ENCODE measurements at places on chromosomes 6 and 20.

DNA sequence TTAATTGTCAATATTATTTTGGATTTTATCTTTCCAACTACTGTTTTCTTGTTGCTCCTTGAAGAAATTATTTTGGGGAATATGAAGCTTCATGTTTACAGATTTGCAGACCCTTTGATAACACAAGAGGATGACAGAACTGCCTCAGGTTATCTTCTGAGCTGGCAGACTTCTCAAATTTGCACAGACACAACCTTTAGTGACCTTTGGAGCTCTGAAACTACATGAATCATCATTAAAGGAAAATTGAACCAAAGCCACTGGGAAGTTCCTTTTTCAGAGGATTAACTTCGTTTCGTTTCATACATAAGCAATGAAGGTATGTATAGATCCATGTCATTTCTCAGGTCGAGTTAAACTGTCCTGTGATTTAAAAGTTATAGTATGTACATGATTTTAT is 85.9 kb downstream of the FBXO5 start:
- DNase-seq: no peak

DNA sequence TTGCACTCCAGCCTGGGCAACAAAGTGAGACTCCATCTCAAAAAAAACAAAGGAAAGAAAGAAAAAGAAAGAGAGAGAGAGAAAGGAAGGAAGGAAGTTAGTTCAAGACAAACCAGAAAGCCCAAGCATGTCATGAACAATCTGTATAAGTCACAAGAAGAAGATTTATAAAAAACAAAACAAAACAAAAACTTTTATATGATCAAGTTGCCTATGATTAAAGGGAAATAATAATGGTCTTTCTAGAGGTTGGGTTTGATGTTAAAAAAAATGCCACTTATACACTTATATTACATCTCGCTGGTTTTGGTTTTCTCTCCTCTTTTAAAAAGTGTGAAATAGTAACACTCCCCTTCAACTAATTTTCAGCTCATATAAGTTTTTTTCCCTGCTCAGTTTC is 146.2 kb upstream of the CARMIL1 start:
- no peak for DNase-seq

- peak; percentile 33 for DNase-seq
Measured at GRCh38 chr6:112016320-112016719, 37.6 kb upstream of the CCN6 start.

- DNase-seq: no peak
Measured at GRCh38 chr6:159008656-159009288, 8.8 kb upstream of the RSPH3 start.

GRCh38 chr20:48784273-48784641 is 43.5 kb downstream of the PREX1 start:
- DNase-seq: no peak

DNA sequence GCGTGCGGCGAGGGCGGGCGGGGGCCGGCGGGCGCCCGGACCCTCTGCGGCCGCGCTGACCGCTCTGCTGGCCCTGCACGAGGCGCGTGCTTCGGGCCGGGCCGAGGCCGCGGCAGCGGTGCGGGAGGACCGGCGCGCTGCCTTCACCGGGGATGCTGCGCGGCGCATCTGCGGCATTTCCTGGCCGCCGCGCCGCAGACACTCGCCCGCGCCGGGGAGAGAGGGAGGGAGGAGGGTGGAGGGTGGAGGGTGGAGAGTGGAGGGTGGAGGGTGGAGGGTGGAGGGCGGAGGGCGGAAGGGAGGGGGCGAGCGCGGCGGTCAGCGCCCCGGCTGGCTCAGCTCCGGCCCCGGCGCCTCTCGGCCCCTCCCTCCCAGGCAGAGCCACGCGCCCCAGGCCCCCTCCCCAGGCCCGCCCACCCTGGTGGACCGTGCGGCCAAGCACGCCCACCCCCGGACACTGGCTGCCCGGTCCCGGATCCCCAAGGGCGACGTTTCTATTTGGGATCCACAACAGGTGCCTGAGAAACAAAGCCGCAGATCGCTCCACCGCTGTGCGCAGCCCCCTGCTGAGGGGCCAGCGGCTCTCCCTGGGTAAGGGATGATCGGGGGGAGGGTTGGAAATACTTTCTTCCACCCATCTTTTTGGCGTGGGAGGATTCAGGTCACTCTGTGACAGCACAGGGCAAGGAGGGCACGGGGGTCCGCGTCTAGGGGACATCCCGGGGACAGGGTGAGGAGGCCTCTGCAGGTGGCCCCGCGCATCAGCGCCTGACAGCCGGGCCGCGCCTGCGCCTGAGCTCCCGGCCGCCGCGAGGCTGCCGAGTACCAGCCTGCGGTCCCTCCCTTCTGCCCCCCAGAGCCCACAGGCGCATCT is 111.2 kb upstream of the BEND6 start:
- peak; percentile 25 for DNase-seq

DNA sequence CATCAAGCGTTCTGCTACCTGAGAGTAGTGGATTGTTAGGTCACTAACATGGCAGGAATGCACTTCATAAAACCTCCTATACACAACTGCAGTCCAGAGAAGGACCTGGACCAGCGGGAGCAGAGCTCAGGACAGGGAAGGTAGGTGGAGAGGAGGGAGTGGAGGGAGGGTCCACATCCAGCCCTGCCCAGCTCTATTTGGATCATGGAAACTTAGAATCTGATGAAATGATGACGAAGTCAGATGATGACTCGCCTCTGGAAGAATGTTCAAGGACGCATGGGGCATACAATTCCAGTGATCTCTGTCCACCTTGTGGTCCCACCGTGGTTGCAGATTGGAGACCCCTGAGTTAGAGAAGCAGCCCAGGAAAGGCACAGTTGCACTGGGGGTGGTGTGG is 68.8 kb downstream of the CLIC5 start:
- no peak for DNase-seq

DNA sequence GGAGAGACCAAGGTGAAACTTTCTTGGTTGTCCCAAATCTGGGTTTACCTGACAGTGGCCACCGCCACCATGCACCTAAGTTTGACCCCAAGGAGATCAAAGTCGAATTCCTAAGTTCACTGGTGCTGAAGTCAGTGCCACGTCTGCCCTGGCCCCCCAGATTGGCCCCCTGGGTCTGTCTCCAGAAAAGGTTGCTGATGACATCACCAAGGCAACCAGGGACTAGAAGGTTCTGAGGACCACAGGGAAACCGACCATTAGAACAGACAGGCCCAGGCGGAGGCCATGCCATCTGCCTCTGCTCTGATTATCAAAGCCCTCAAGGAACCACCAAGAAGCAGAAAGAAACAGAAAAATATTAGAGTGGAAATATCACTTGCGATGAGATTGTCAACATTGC is 91.2 kb downstream of the DLL1 start:
- no peak for DNase-seq
